Fibroblast of pulmonary artery (primary cell): ENCODE measurements at places on chromosomes 3 and 15.
A peak's percentile ranks its signal among the peaks of the same experiment; 100 is the strongest.

GRCh38 chr3:138348754-138349739, 668 bp downstream of the MRAS start:
- DNase-seq, result peak; percentile 35

GRCh38 chr3:13133471-13133981, 60.3 kb upstream of the IQSEC1 start:
- no peak for DNase-seq

DNA sequence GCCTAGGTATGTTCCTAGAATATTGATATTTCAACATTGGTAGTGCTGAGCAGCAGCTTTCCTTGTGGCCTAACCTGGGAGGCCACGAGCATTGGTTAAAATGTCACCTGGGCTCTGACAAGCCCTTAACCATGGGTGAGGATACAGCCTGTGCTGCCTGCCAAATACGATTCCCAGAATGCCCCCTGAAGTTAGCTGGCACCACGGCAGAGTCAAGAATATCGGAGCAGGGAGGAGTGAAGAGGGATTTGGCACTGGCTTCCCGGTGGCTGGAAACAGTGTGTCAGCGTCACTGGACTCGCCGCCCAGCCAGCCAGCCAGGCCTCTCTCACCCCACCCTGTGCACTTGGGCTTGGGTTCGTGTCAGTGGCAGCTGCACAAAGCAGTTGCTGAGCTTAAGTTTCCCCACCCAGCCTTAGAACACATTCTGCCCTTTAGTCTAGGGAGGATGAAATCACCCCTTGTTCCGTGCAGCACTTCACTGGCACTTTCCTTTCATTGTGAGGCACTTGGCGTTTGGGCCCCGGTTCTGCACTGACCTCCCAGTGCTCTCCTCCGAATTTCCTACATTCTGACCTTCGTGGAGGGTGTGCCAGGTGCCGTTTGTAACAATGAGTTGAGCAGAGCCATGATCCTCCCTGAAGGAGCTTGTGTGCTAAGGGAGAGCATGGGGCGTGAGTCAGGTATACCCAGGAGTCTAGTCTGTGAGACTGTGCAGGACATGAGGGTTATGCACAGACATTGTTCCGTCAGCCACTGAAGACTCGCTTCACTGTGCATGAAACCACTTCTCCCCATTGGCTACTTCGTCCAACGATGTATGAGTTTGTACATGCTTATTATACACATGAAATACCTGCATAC, 152.8 kb upstream of the BHLHE40 start:
- DNase-seq, result peak; percentile 23

GRCh38 chr3:49992326-49992725, 52.4 kb downstream of the RBM6 start:
- DNase-seq, result no peak

DNA sequence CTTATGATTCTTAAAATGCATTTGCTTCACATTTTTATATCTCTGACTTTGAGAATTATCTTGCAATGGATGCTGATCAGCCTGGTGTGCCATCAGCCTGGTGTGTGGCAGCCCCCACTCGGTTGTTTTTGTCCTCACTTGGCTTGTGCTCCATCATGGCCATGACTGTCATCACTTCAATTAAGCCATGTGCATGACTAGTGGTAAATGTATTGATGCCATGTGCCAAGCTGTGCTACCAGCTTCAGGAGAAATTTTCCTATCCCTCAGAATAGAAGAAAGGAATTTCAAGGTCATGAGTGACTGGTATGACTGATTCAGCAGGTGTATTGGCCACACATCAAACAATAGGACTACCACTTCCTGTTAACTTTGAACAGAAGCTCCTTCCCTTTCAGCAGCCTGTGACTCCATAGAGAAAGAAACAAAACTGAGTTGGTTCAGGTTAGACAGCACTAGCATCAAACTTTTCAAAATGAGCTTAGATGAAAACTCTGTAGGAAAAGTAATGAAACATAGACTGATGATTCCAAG, 251.7 kb downstream of the GRM7 start:
- DNase-seq, result no peak

GRCh38 chr15:39669661-39670060, 88.8 kb downstream of the THBS1 start:
- DNase-seq, result no peak

GRCh38 chr3:95048564-95048963, 985.7 kb downstream of the NSUN3 start:
- DNase-seq, result no peak

GRCh38 chr3:171001957-171002694, 24.4 kb downstream of the SLC2A2 start:
- DNase-seq, result peak; percentile 31
